ENCODE measurements at places on chromosomes 4 and X. TPM values are rescaled to one million over a fixed set of nuclear protein-coding genes. Genes with fewer than 3 reads are reported as not detected.

PRMT9 gene
- total RNA-seq, result 3.6 TPM

RTL5 gene
- 2.5 TPM for total RNA-seq

FAM47B gene
- total RNA-seq, result not detected

TMEM184C gene
- 24.1 TPM for total RNA-seq

F8 gene
- total RNA-seq, result 5.5 TPM

CT47B1 gene
- not detected for total RNA-seq

BEND2 gene
- total RNA-seq, result not detected

ZNF157 gene
- not detected for total RNA-seq

CXCL10 gene
- 0.17 TPM for total RNA-seq

IQCM gene
- not detected for total RNA-seq

PDHA1 gene
- 278 TPM for total RNA-seq

XAGE2 gene
- not detected for total RNA-seq

IL13RA1 gene
- 54.2 TPM for total RNA-seq

MED12 gene
- 12.2 TPM for total RNA-seq

TEX13D gene
- not detected for total RNA-seq

AMTN gene
- not detected for total RNA-seq

GRIA3 gene
- not detected for total RNA-seq

PNMA6A gene
- 4.8 TPM for total RNA-seq

Measured in A549 treated with DMSO at 1 μM for 4 hours (cell line).